ENCODE measurements at places on chromosomes 5 and 9. TPM values are rescaled to one million over a fixed set of nuclear protein-coding genes. Genes with fewer than 3 reads are reported as not detected.

Gene RIGI
- 20.5 TPM for total RNA-seq

Gene SLC45A2
- total RNA-seq, result not detected

Gene ZNF658
- total RNA-seq, result 3.6 TPM

Gene C5orf63
- 4.7 TPM for total RNA-seq

DNA sequence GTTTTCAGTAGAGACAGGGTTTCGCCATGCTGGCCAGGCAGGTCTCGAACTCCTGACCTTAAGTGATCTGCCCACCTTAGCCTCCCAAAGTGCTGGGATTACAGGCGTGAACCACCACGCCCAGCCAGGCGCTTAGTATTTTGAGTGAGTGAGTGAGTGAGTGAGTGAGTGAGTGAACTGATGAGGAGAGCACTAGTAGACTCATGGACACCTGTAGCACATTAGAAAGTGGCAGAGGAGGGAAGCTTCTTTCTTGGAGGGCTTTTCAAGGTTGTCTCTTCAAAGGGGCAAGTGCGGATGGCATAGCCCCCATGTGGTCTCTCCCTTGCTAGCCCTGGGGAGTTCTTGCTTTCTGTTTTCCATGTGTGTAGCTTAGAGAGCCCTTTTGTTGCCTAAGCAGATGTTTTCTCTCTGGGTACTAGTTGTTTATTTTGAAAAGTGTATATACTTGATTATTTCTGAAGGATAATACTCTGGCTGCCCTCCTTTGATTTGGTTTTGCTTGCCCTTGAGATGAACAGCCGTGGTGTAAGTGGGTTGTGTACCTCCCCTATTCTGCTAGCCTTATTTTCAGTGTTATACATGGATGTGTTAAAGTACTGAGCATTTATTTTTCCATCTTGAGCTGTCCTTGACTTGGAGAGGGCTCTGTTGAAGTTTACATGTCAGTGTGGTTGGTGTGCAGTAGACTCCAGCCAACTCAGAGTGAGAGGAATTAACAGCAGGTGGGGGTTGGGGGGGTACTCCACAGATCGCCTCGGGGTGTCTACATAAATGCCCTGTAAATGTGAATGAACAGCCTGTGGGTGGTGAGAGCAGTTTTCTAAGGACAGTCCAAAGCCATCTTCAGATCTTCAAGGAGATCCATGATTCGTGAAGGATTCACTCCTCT is 35.5 kb downstream of the PRRC2B start:
- peaks cover 39% of the 10 kb centered on the region for H3K4me1 ChIP-seq
- DNase-seq, result no peak
- no peaks in the 10 kb centered on the region for H3K27me3 ChIP-seq
- H3K36me3 ChIP-seq, result no peaks in the 10 kb centered on the region
- H3K27ac ChIP-seq, result no peak overlapping the region

DNA sequence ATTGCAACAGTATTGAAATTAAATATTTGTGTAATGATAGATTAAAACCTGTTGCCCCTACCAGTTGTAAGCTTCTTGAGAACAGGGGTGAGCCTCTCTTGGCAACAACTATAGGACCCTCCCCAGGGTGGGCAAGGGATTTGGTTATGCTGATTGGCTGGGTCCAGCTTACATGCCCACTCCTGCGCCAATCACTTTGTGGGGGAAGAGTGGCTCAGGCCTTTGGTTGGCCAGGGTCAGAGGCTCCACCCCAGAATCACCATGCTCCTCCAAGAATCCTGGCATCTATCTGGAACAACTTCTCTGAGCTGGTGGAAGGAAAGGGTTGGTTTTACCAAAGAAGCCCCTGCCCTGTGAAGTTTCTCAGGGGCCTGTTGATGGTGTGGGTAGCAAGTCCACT is 8.6 kb upstream of the PITX1 start:
- DNase-seq, result no peak
- no peak overlapping the region for H3K27ac ChIP-seq
- H3K4me1 ChIP-seq, result peaks cover 21% of the 10 kb centered on the region
- H3K36me3 ChIP-seq, result no peaks in the 10 kb centered on the region

- no peak overlapping the region for H3K4me3 ChIP-seq
- H3K4me1 ChIP-seq, result no peaks in the 10 kb centered on the region
- H3K36me3 ChIP-seq, result no peaks in the 10 kb centered on the region
- H3K27ac ChIP-seq, result no peak overlapping the region
These were observed 67.3 kb downstream of the PARP8 start for GRCh38 chr5:50733741-50734140.

DNA sequence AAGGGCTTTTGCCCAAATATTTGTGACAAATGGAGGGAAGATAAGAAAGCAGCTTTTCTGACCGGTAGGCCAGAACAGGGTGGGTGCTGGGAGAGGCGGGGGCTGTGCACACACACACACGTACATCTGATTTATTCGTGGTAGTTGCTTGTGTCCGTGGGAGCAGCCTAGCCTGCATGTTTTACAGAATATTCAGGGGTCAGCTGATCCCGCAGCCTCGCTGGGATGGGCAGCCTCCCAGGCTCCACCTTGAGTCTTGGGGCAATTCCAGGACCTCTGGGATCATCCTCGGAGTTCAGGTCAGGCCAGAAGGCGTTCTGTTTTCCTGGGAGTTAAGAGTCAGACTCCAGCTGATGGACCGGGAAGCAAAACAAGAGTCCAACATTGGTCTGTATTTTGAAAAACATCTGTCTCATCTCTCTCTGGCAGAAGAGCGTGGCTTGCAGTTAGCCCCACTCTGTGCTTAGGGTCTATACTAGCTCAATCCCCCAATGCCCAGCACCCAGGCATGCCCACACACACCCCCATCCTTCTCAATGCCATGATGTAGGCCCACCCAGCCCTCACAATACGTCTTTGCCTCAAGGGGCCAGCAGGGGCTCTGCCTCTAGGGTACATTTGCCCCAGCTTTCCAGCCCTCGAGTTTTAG is 210.6 kb downstream of the GOLPH3 start:
- peaks cover 25% of the 10 kb centered on the region for H3K4me1 ChIP-seq
- no peak overlapping the region for H3K4me3 ChIP-seq
- no peak for DNase-seq
- peak overlapping the region; percentile 67 for H3K27ac ChIP-seq

DNA sequence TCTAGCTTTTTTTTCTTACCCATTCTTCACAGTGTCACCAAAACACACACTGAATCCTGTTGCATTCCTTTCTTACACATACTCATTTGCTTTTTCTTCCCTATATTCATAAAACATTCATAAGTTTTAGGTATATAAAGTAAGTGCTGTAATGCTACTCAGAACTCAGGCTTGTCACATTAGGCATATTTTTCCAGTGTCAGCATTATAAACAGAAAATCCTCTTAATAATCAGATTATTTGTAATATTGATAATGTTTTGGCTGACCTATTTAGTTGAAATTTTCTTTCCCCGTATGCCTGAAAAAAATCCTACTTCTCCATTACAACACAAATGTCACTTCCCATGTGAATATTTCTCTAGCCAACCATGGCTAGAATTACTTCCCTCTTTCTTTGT is 743.0 kb upstream of the NUDT12 start:
- no peak for DNase-seq
- no peaks in the 10 kb centered on the region for H3K27me3 ChIP-seq
- no peaks in the 10 kb centered on the region for H3K4me1 ChIP-seq
- no peaks in the 10 kb centered on the region for H3K36me3 ChIP-seq
- H3K27ac ChIP-seq, result no peak overlapping the region

DNA sequence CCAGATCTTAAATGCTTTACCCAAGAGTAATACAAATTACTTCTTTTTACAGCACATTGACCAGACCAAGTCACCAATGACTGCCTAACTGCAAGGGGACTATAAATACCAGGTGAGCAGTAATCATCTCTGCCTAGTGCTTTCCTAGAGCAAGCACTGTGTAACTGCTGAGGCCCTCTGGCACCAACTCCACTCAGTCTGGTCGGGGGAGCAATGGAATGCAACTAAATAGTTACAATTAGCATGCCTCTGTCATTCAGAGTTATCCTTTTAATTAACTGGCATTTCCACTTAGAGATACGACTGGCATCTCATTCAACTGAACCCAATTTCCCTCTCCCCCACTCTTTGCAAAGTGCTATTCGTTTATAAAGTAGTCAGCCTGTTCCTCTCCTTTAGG is 1309.1 kb upstream of the DMAC1 start:
- H3K4me3 ChIP-seq, result no peak overlapping the region
- no peaks in the 10 kb centered on the region for H3K36me3 ChIP-seq
- H3K27me3 ChIP-seq, result no peaks in the 10 kb centered on the region
- H3K4me1 ChIP-seq, result no peaks in the 10 kb centered on the region
- H3K27ac ChIP-seq, result no peak overlapping the region
- no peak for DNase-seq

DNA sequence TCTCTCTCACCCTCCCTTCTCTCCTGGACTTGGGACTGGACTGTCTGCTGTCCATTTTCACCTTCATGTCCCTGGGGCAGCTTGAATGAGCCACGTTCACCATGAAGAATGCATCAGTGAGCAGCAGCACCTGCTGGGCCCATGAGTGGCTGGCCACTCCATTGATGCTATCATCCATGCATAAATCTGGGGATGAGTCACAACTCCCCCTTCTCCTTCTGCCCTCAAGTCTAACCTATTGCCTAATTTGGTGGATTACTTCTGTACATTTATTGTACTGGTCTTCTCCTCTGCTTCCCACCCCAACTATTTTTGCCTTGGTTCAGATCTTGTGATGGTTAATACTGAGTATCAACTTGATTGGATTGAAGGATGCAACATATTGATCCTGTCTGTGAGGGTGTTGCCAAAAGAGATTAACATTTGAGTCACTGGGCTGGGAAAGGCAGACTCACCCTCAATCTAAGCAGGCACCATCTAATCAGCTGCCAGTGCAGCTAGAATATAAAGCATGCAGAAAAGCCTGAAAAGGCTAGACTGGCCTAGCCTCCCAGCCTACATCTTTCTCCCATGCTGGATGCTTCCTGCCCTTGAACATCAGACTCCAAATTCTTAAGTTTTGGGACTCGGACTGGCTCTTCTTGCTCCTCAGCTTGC is 46.7 kb downstream of the GDNF start:
- no peaks in the 10 kb centered on the region for H3K36me3 ChIP-seq
- no peak overlapping the region for H3K4me3 ChIP-seq
- no peaks in the 10 kb centered on the region for H3K27me3 ChIP-seq
- no peak for DNase-seq
- no peaks in the 10 kb centered on the region for H3K4me1 ChIP-seq

GRCh38 chr5:163362840-163363371 is 74.5 kb upstream of the CCNG1 start:
- no peaks in the 10 kb centered on the region for H3K4me1 ChIP-seq
- H3K36me3 ChIP-seq, result no peaks in the 10 kb centered on the region
- no peak overlapping the region for H3K4me3 ChIP-seq
- no peaks in the 10 kb centered on the region for H3K27me3 ChIP-seq

- no peaks in the 10 kb centered on the region for H3K4me1 ChIP-seq
- H3K36me3 ChIP-seq, result no peaks in the 10 kb centered on the region
- DNase-seq, result no peak
- no peak overlapping the region for H3K4me3 ChIP-seq
- no peaks in the 10 kb centered on the region for H3K27me3 ChIP-seq
These were observed 142.7 kb downstream of the PIP5K1B start for GRCh38 chr9:68847765-68848164.

DNA sequence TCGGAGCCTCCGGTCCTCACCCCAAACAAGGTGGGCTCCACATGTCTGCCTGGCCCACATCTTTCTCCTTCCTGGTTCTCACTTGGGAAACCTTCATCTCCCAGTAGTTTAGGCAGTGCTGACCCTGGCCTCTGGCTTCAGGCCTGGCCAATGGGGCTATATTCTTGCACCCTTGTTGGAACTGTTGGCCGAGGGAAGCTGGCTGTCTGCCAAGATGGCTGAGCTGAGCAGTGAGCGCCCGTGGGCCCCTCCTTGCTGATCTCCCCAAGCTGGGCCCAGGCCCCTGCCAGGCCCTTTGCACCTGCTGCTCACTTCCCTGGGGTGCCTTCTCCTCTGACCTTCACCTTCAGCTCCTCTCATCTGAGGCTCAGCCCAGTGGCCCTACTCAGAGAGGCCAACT is 31.3 kb downstream of the TSPAN17 start:
- DNase-seq, result no peak
- peaks cover 9% of the 10 kb centered on the region for H3K4me1 ChIP-seq
- H3K4me3 ChIP-seq, result no peak overlapping the region

DNA sequence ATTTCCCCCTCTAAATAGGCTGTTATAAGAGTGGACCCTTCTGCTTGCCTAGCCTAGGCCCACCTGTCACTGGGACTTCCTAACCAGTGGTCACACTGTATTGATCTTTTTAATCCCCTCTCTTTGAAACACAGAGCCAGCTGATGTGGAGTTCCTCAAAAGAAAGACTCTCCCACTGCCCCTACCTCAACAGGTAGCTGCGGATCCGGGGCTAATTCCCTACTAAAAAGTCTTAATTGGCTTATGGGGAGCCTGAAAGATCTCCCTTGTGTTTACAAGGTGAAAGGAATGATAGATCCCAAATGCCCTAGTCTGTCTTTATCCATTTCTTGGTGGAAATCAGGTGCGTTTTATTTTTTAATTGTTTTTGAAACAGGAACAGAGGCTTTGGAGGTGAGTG is 2.0 kb downstream of the NEUROG1 start:
- peaks cover 16% of the 10 kb centered on the region for H3K4me1 ChIP-seq
- no peak overlapping the region for H3K27ac ChIP-seq

GRCh38 chr5:141915881-141916336 is 7.8 kb upstream of the DELE1 start:
- no peaks in the 10 kb centered on the region for H3K27me3 ChIP-seq
- H3K4me1 ChIP-seq, result peaks cover 12% of the 10 kb centered on the region
- no peak overlapping the region for H3K27ac ChIP-seq
- no peaks in the 10 kb centered on the region for H3K36me3 ChIP-seq
- H3K4me3 ChIP-seq, result no peak overlapping the region

DNA sequence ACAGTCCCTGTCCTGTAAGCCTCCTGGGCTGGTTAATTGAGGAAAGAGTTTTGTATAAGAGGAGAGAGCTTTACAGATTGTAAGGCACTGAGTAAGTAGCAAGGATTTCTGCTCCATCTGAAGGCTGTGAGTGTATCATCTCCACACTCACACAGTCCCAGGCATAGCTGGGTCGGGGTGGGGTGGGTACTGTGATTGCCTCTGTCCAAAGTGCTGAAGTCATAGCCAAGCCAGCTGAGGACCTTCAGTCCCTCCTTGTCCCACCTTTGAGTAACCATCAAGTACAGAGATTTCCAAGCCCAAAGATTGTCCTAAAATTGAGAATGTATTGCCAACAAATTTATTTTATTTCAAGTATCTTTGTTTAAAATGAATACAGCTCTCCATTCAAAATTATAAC is 5.5 kb upstream of the DNAJB5 start:
- no peaks in the 10 kb centered on the region for H3K36me3 ChIP-seq
- peaks cover 18% of the 10 kb centered on the region for H3K4me1 ChIP-seq
- no peaks in the 10 kb centered on the region for H3K27me3 ChIP-seq
- no peak overlapping the region for H3K4me3 ChIP-seq
- DNase-seq, result no peak

- H3K27me3 ChIP-seq, result no peaks in the 10 kb centered on the region
- peaks cover 17% of the 10 kb centered on the region for H3K4me1 ChIP-seq
- H3K4me3 ChIP-seq, result no peak overlapping the region
- no peak for DNase-seq
These were observed 1.9 kb downstream of the ISOC1 start for GRCh38 chr5:129096382-129096991.

- no peaks in the 10 kb centered on the region for H3K36me3 ChIP-seq
- H3K4me3 ChIP-seq, result no peak overlapping the region
- DNase-seq, result no peak
These were observed 1.3 kb downstream of the BBLN start for GRCh38 chr9:128161215-128161902.

All from upper lobe of left lung (tissue), 6 donors.